ENCODE measurements at places on chromosomes 12 and 14.

- DNase-seq, result no peak
Observed at GRCh38 chr14:41235466-41235865, 371.2 kb upstream of the LRFN5 start.

DNA sequence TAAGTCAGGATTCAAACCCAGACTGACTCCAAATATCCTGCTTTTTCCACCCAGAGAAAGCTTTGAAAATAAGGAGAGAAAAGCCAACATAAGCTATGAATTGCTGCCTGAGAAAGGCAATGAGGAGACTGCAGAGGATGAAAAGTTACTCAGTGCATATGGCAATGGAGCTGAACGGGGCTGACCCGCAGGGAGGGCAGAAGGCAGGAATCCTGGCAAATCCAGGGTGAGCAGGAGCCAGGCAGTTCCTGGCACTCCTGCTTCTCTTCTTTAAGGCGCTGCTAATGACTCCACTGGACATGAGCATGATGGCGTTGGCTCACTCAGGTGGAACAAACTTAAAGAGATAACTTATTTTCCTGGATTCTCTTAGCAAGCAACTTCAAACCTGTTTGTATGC is 95.2 kb upstream of the TMCC3 start:
- no peak for DNase-seq

GRCh38 chr12:50505675-50506530 is 1.1 kb downstream of the DIP2B start:
- no peak for DNase-seq

DNA sequence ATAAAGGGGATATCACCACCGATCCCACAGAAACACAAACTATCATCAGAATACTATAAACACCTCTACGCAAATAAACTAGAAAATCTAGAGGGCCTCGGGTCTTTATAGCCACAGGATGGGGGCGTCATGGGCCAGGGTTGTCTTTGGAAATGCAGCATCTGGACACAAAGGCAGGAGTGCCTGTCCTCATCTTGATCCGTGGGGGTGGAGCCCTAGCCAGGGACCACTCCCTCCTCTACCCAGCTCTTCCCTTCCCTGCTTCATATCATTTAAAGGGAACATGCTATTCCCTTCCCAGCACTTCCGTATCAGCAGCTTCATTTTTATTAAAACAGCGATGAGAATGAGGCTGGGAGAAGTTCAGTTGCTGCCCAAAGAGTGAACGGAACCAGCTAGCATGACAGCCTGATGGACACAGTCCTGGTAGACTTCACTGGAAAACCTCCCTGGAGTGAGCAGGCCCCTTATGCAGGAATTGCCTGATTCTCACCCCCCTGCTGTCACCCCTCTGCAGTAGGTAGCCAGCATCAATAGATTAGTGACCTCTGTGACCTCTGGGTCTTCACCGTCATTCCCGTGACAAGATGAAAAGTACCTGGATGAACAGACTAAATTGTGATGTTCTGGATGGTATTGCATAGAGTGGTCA is 251.4 kb upstream of the RGS6 start:
- no peak for DNase-seq

GRCh38 chr14:100159094-100159864 is at the start of gene DEGS2:
Gene DEGS2, minus strand, starts transcription at chr14:100159645. Its CDS starts 58 bp downstream, at chr14:100159587.
- DNase-seq, result peak; percentile 14

DNA sequence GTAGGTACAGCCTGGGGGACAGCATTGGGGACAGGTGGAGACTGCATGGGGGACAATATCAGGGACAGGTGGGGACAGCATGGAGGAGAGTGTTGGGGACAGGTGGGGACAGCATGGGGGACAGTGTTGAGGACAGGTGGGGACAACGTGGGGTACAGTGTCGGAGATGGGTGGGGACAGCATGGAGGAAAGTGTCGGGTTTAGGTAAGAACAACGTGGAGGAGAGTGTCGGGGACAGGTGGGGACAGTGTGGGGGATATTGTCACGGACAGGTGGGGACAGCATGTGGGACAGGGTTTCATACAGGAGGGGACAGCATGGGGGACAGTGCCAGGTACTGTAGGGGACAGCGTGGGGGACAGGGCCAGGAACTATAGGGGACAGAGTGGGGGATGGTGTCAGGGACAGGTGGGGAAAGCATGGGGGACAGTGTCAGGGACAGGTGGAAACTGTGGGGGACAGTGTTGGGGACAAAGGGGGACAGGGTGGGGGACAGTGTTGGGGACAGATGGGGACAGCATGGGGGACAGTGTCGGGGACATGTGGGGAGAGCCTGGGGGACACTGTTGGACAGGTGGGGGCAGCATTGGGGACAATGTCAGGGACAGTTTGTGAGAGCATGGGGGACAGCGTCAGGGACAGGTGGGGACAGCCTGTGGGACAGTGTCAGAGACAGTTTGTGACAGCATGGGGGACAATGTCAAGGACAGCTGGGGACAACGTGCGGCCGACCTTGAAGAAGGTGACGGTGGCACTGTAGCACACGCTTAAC is 213.1 kb downstream of the TMEM121 start:
- no peak for DNase-seq

DNA sequence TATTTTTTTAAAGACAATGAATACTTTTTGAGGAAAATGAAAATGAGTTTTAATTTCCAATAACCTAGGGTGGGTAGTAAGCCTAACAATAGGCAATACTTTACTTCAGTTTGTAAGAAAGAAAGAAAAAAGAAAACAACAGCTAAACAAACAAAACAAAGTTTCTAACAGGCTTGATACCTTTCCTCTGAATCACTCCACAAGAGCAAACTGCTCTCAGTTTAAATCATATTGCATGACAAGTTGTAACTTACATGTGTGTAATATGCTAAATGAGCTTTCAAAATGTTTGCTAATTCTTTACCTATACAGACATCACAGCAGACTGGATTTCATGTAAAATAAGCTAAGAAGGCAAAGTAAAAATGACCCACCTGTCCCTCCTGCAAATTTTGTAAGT is 6.7 kb upstream of the LMO3 start:
- DNase-seq, result no peak

DNA sequence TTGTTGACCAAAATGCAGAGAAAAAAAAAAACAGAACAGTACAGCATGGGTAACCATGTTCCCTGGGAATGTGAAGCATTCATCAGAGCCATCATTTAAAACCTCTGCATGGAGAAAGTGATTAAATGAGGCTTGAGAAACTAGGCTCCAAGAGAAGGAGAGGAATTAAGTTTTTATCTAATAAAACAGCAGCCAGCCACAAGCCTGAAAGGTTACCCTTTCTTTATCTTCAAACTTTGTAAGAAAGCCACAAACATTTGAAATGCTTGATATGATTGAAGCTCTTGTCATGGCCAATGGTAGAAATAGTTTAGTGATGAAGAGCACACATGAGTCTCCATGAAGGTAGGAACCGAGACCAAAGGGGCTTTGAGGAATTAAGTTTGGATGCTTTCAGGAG is 144.9 kb upstream of the SYT1 start:
- no peak for DNase-seq

- DNase-seq, result no peak
Observed at GRCh38 chr14:102891111-102891510, 31.4 kb upstream of the AMN start.

GRCh38 chr14:65745396-65746190 is 333.1 kb downstream of the FUT8 start:
- no peak for DNase-seq

DNA sequence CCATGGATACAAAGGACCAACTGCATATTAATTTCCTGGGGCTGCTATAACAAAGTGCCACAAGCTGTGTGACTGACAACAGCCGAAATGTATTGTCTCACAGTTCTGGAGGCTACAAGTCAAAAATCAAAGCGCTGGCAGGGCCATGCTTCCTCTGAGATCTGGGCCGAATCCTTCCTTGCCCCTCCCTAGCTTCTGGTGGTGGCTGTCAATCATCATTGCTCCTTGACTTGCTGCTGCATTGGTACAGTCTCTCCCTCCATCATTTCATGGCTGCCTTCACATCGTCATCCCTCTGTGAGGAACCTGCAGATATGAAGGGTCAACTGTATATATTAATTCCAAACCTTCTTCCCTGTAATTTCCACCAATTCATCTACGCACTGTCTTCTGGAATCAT is 118.3 kb downstream of the EXOC5 start:
- DNase-seq, result no peak

DNA sequence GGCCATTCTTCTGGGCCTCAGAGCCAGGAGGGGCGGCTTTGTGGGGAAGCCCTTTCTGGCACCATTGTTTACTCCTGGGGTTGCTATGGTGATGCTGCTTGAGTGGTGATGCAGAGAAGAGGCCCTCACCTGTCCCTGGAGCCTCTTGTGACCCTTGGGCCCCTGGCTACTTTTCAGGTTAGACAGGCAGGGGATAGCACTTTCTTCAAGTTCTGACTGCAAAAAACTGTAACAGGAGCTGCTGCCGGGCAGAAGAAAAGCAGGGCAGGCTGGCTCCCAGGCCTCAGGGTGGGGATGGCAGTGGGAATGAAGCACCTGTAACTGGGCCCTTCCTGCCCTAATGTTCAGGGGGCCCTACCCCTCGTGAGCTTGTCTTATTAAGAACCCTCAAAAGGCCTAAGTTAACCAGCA is at the start of gene TEX52:
Gene TEX52, minus strand, starts transcription at position 19 of the 411 bp plus-strand sequence. Its CDS starts 13 bp downstream, at position 6.
- DNase-seq, result no peak

- DNase-seq, result no peak
Observed at GRCh38 chr14:67928375-67928774, 108.8 kb downstream of the RAD51B start.

DNA sequence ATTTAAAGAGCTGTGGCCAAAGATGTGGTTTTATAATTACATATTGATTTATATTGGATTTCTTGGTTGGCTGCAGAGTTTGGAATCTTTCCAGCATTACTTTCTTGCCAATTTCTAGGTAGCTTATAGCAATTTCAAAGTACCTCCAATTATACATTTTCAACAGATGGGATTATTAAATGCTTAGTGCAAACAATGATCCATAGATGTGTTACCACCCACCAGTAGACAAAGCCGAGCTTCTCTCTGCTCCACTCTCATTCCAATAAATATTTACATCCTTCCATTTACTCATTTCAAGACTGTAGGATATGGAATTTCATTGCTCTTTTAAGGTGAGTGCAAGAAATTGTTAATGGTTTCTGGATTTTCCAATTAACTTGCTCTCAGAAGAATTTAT is 21.6 kb upstream of the TMCC3 start:
- no peak for DNase-seq

- no peak for DNase-seq
Observed at GRCh38 chr14:76245097-76245496, 93.4 kb downstream of the GPATCH2L start.

- no peak for DNase-seq
Observed at GRCh38 chr14:101126731-101127130, 223.2 kb upstream of the RTL1 start.

DNA sequence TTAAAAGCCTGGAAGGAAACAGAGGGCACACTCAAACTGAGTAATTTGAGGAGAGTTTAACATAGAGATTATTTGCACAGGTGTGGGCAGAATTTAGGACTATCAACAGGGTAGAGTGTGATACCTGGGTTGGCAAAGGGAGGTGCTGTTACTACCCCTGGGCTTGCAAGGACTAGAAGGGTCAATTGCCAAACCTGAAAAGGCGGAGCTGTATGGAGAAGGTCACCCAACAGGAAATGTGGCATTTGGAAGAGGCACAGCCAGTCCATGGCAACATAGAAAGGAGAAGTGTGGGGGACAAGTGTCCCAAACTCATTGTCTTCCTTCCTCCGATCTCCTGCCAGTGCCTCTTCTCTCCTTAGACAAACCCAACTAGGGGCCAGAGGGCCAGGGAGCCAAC is 21.6 kb upstream of the MED13L start:
- no peak for DNase-seq
